ENCODE measurements at places on chromosomes 1 and 21.

DNA sequence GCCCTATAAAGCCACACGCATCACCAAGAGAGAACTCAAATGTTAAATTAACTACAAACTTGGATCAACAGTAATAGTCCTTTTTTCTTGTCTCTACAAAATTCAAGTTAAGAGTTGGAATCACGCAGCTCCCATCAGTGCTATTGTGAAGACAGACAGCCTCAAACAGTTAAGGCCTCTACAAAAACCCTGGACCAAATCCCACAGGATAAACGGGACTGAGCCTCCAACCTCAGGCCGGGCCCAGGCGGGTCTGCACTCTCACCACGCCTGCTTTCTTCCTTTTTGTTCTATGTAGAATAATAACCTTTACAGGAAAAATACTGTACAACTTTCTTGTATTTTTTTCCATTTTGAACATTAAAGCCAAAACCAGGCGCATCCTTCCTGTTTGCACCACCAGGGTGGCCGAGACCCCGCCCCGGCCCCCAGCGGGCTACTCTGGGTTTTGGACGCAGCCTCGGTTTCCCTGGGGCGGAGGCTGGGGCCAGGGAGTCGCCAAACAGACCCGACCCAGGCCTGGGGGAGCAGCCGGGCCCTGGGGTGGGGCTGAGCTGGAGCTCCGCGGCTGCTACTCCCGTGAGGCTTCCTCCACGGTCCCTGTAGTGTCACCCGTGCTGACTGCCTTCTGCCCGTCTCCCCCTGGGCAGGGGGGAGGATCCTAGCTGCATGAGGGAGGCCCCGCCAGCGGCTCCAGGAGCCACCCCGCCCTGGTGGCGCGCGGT is 158.4 kb downstream of the CASZ1 start:
- no peak for DNase-seq

DNA sequence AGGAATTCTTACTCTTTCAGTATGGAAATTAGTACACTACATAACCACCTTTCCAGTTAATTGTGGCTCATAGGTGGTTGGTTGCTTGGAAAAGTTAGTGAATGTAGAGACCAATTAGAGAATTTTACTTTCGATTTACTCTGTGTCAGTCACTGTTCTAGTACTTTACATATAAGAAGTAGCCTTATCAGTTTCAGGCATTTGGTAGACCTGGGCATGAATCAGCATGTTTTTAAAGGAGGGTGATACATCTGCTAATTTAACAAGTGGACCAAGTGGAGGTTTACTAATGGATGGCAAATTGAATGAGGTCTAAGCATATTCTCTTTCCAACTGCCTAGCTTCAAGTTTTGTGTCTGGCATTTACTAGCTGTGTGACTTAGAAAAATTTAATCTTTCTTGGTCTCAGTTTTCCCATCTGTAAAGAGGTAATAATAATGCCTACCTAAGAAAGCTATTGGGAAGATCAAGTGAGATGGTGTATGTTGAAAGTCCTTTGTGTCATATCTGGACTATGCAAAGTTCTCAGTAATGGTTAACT is 1158.6 kb downstream of the PLA2G4A start:
- DNase-seq, result no peak

DNA sequence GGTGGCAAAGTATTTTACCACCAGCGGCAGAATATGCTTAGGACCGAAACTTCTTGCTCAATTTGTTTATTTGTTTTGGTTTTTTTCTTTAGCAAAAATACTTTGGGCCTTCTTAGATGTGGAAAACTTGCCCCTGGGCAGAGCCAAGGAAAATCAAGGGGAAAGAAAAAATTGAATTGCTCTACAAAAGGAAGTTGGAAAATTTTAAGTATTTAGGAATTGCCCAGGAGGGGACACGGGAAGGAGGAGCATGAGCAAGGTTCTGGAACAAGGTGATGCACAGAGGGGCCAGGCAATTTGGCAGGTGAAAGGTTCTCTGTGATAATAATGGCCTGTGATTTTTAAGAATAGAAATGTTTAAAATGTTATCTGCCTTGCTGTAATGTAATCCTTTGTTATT is 28.6 kb downstream of the SGIP1 start:
- no peak for DNase-seq

GRCh38 chr1:51990478-51990965 is at the start of gene RAB3B:
Gene RAB3B (minus strand): TSS chr1:51990700. CDS start chr1:51977117, 13,583 bp downstream.
- peak; percentile 77 for DNase-seq

DNA sequence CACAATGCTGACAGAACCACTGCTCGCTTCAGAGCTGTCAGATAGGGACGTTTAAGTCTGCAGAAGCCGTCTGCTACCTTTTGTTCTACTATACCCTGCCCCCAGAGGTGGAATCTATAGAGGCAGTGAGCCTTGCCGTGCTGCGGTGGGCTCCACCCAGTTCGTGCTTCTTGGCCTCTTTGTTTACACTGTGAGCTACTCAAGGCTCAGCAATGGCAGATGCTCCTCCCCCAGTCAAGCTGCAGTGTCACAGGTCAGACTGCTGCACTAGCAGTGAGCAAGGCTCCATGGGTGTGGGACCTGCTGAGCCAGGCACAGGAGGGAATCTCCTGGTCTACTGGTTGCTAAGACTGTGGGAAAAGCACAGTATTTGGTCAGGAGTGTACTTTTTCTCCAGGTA is 47.1 kb downstream of the LEPR start:
- peak; percentile 38 for DNase-seq

DNA sequence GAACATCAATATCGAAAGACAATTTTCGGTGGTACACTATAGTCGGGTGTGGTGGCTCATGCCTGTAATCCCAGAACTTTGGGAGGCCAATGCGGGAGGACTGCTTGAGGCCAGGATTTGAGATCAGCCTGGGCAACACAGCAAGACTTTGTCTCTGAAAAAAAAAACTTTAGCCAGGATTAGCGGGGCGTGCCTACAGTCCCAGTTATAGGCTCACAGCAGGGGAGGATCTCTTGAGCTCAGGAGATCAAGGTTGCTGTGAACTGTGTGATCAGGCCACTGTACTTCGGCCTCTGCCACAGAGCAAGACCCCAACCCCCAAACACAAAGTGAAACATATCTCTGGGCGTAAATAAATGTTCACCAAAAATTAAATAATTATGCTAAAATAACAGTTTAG is 1.6 kb downstream of the TADA1 start:
- DNase-seq, result no peak

DNA sequence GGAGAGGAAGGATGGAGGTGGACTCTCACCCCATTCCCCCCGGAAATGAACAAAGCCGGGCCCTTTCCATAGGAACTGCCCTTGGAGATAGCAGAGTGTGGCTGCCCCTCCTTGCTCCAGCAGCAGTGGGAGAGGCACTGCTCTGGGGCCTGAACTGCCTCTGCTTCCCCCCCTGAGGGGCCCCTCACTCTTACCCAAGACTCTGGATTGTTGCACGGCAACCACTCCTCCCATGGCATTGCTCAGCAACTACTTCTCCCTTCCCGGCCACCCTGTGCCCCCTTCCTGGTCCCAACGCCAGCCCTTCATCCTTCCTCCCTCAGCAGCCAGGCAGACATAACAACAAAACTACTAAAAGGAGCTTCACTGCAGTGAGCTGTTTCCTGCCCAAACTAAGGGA is 3.0 kb upstream of the ACKR1 start:
- no peak for DNase-seq

- no peak for DNase-seq
Measured at GRCh38 chr1:192358402-192358801, 41.6 kb downstream of the RGS21 start.

- DNase-seq, result no peak
Measured at GRCh38 chr1:219185486-219186117, 11.9 kb downstream of the LYPLAL1 start.

GRCh38 chr1:27521336-27521831 is 31.4 kb upstream of the WASF2 start:
- no peak for DNase-seq

DNA sequence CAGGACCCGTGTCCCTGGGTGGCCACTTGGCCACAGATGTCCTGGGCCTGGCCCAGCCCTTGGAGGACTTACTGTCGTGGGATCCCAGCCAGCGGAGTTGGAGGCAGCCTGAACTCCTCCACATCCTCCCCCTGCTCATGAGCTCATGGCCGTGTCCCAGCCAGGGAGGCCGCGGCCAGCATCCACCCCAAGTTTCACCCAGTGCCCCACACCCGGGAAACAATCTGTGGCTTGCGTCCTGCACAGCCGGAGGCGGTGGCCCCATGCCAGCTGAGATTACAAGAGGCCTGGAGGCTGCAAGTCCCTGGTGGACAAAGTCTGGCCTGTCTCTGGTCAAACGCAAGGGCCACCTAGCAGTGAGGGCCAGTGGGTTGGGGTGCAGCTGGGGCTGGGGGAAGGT is 27.5 kb upstream of the TMEM52 start:
- DNase-seq, result no peak

GRCh38 chr1:218751208-218751948 is 406.2 kb downstream of the TGFB2 start:
- DNase-seq, result no peak

DNA sequence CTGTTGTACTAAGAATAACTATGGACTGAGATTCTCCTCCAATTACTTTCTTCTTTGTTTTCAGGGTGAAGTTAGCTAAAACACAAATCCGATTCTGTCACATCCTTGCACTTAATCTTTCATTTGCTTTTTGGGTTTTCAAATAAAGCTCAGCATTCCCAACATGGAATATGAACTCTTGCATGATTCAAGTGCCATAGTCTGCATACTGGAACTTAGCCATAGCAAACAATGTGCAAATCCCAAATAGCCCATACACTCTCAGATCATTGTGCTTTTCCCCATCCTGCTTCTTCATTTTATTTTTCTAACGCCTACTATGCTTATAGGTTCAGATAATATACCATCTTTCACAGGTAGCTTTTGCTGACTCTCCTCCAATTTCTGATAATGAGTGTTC is 455.8 kb upstream of the PRMT6 start:
- DNase-seq, result no peak

DNA sequence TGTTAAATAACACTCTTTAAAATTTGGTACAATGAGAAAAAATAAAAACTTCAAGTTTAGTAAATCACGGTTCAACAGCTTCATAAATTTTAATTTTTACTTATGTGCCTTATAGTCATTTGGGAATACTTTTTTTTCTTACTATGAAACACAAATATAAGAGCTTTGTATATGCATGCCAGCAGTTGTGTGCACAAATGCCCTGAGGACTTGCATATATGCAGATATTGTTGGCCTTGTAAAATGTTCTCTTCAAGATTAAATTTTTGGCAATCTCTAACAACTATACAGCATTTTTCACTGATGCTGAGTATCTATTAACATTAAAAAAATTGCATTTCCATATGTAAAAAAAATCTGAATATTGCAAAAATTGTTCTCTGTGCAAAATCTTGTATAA is 458.7 kb upstream of the BRINP3 start:
- no peak for DNase-seq

DNA sequence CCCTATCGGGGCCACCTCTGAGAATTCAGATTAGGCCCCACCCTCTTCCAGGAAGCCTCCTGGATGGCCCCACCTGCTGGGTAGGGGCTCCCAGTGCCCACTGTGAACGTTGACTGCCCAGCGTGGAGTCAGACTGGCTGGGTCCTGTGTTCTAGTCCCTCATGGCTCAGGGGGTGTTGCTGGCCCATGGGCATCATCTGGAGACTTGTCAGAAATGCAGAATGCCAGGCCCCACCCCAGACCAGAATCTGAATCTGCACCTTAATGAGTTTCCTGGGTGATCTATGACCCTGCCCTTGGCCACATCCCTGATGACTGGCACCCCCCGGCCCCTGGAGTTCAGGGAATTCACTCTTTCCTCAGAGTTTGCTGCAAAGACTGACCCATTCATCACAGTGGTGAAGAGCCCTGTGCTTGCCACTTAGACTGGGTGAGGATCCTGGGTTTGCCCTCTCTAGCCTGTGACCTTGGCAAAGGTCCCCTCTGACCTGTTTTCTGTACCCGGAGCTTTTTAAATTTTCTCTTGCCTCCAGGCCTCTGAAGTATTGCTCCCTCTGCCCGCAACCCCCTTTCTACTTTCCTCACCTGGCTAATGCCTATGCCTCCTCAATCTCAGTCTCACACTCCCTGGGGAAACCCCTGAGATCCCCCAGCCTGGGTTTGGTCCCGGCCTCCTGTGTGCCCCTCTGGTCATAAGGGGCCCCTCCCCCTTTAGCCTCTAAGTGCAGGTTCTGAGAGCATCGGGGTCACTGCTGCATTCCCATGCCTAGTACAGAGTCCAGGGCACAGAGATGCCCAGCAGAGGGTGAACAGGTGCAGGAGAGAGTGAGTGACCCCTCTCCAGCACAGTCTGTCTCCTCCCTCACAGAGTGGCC is 184.2 kb downstream of the MATN1 start:
- no peak for DNase-seq

- no peak for DNase-seq
Measured at GRCh38 chr1:33305816-33306652, 14.9 kb downstream of the A3GALT2 start.

GRCh38 chr21:46003575-46004007 is 22.0 kb downstream of the COL6A1 start:
- no peak for DNase-seq

DNA sequence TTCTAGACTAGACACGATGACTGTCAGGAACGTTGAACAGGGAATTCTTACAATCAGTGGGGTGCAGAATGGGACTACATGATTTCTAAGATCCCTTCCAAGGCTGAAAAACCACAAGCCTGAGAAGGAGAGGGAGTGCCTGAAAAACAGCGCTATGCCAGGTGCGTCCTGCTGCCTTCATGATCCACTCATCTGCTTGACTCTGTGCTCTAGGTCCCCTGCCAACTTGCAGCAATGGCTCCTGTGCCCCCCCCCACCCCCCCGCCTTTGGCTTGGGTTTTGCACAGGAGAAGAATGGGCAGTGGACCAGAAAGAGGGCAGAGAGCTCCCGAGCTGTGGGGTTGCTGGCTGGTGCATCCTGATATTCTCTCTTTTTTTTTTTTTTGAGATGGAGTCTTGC is 5.9 kb downstream of the SLC2A7 start:
- no peak for DNase-seq

DNA sequence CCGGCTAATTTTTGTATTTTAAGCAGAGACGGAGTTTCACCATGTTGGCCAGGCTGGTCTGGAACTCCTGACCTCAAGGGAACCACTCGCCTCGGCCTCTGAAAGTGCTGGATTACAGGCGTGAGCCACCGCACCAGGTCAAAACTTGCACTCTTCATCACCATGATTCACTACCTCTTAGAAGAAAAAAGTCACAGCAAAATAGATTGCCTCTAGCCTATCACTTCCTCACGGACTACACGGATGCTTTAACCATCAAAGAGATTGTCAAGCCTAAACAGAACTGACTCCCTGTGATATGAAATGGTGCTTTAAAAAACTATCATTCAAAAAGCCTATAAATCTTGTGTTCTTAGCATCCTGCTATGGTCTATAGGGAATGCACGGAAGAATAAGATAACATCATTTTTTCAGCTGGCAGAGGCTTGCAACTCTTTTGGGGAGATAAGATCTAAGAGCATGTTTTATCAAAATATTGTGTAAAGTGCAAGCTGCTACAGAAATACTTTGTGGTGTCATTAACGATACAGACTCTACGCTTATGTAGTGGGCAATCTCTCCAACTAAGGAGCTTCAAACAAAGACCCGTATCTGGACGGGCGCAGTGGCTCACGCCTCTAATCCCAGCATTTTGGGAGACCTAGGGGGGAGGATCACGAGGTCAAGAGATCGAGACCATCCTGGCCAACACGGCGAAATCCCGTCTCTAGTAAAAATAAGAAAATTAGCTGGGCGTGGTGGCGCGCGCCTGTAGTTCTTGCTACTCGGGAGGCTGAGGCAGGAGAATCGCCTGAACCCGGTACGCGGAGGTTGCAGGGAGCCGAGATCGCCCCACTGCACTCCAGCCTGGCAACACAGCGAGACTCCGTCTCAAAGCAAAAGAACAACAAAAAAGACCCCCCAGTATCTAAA is 966 bp downstream of the TFB2M start:
- DNase-seq, result no peak

Measured in NCI-H1105 (cell line).